ENCODE measurements at places on chromosomes 1 and 21.

DNA sequence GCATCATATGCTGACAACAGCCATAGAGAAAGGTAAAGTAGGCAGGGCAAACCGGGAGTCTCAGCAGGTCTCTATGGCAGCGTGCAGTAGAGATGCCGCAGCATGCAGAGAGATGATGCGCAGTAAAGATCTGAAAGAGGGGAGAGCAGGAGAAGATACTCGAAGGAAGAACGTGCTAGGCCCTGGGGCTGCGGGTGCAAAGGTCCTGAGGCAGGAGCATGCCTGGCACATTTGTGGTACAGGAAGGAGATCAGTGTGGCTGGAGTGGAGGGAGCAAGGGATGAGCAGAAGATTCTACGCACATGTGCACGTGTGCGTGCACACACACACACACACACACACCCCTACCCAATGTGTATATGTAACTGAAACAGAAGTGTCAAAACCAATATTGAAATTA is 45.0 kb downstream of the ARHGEF10L start:
- no peak for DNase-seq

DNA sequence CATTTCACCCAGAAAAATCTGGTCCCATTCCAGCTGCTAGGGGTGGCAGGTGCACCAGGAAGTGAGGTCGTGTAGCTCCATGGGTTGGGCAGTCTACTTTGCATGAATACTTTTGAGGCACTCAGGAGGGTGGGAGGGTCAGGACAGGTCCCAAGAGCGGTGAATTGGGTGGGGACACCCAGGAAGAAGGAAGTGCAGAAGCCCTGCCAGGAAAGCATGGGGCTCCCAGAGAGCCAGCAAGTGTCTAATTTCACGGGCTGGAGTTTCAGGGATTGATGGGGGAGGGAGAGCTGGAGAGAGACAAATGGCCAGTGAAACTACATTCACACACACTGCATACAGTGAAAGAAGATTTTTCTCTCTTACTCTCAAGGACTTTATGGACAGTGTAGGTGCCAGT is 137.8 kb downstream of the GALNT2 start:
- DNase-seq: no peak

DNA sequence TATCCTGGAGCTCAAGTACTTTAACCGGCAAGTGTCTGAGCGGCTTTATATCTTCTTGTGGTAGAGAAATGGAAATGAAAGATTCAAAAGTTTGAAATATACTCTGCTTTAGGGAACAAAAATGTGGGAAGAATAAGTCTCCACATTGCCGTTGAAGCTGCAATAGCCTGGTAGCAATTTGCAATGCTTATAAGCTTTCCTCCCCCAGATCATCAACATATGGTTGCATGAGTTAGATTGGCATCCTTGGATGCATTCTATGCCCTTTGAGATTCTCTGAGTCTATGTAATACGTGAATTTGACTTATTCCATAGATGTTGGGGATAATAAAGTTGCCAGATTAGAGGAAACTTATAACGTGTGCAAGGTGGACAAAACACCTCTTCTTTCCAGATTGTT is 86.1 kb upstream of the KCNK1 start:
- no peak for DNase-seq

DNA sequence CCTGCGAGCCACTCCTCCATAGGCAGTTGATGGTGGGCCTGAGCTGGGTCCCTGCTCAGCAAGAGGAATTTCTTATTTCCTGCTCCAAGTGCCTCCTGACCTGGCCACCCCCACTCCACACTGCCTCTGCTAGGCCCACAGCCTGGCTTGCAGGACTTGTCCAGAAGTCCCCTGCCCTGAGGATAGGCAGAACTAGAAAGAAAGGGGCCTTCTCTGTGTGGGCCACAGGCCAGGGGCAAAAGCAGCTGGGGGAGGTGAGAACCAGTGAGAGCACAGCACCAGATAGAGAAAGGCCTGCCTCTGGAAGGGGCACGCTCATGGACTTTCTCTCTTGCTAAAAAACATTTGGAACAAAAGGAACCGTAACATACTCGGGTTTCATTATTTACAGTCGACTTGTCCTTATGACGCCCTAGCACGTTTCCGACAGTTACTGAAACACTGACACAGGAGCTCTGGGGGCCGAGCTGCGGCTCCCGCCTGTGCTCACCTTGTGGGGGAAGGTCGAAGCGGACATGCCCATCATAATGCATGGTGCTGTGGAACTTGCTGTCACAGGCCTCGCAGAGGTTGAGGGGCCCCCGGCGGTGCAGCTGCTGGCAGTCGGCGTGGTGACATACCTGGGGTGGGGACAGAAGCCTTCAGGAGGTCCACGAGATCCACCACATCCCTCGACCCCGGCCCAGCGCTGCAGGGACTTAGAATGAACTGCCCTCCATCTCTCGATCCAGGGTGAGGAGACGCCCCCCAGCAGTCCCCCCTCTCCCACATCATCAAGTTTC is 11.3 kb upstream of the TNFRSF25 start:
- DNase-seq: no peak

DNA sequence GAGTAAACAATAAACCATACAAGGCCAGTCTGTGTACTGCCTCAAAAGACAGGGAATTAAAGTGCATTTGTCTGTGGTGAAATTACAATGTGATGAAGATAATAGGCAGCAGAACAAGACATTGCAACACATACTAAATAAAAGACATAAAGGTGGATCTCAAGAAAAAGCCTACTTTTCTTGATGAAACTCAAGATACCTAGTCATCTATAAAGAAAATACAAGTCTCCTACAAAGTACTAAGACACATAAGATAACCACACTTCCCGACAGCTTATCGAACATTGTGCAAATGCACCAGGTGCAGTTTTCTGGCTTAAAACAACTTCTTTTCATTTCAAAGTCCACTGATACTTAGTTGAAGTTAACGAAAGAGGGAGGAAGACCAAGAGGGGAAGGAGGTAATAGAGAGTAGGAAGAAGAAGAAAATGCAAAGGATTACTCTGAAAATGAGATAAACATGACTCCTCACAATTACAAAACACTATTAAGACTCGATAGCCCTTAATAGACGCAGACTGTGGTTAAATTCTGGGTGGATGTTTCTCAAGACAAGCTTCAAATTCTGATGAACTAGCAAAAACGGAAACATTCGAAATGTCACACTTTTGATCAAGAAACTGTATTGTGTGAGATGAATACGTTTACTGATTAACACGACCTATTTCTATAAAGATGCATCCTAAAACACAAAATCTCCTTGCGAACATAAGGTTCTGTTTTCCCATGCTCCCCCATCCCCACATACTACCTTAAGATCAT is 2.0 kb downstream of the HNRNPR start:
- peak; percentile 19 for DNase-seq

All from CD4-positive, alpha-beta T cell treated with Interleukin-12 subunit alpha and Interleukin-12 subunit beta, for 1 hour (primary cell).